ENCODE measurements at places on chromosomes 6 and 20.
A peak's percentile ranks its signal among the peaks of the same experiment; 100 is the strongest.

GRCh38 chr6:127148511-127148910 lies 30.0 kb downstream of the RSPO3 start:
- DNase-seq, result no peak

- DNase-seq, result no peak
Observed at GRCh38 chr6:164928728-164929407, 380.5 kb downstream of the C6orf118 start.

DNA sequence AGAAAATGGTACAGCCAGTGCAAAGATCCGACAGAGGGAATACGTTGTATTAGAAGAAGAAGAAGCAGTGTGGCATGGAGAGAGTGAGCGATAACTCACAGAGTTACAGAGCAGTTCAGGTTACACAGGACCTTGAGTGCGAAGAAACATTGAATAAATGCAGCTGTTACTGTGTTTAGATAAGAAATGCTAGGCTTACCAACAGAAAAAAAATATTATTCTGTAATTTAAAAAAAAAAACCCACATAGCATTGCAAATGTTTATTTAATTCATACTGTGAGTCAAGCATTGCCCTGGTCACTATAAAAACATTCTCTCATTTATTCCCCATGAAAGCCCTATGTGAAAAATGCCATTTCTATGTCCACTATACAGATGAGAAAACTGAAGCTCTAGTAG lies 373.4 kb upstream of the EPHA7 start:
- no peak for DNase-seq

DNA sequence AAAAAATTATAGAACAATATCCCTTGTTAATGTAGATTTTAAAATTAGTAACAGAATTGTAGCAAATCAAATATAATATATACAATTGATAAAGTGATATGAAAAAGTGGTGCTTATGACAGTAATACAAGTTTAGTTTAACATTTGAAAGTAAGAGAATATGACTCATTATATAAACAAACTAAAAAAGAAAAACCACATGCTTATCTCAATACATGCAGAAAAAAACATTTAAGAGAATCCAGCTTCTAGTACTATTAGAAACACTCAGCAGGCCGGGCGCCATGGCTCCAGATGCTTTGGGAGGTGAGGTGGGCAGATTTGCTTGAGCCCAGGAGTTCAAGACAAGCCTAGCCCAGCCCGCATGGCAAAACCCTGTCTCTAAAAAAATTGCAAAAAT lies 60.7 kb upstream of the LAMA2 start:
- no peak for DNase-seq

DNA sequence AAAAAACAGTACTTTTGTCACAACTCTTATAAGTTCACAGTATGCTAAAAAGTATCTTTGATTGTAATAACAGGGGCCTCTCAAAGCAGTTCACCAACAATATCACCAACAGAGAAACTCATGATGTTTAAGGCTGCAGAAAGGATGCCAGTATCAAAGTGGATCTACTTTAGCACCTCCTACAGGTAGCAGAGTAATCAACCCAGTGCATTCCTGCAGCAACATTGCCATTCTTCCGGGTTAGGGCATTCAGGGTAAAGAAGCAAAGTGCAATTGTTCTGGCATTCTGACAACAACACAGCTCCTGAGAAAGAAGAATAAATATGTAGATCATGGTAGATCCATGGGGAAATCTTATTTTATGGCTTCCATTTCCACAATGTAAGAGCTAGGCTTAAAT lies 7.6 kb upstream of the SLC17A4 start:
- no peak for DNase-seq

GRCh38 chr6:144149894-144150709 lies at the start of gene STX11:
TSS of gene STX11 (plus strand) at chr6:144150517. CDS start at chr6:144186628, 36,111 bp downstream.
- DNase-seq, result no peak

DNA sequence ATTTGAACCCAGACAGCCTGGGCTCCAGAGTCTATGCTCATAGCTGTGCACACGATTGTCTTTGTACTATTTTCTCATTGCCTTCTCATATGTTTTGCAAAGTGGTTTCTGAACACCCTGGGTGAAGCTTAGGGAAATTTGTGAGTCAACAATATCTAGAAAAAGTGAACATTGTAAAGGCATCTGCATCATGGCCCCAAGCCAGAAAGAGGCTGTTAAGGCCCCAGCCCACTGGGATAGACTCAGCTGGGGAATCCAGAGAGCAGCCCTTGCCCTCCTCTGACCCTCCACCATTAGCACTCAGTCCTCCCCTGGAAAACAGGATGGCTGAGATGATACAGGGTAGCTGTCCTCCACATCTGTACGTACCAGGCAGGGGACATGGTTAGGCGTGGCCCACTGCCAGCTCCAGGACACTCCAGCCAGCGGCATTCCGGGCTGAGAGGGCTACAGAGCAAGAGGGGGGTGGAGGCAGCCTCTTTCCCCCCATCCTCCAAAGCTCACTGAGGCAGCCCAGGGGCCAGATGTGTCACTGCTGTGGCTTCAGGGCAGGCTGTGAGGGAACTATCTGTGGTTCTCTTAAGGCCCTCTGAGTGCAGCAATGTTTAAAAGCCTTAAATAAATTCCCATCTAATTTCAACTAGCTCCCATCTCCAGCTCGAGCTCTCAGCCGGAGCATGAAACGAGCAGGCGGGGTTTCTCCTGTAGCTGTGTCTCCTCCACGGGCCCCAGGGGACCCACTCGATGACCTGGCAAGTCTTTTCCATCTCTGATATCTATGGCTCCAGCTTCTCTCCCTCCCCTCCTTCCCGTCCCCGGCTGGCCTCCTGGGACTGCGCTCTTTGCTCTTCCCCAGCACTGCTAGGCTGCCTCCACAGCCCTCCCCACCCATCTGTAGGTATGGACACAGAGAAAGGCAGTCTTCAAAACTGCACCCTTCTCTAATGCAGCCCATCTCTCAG lies 209.4 kb upstream of the LRFN2 start:
- no peak for DNase-seq

GRCh38 chr20:50172347-50173013 lies 18.1 kb upstream of the CEBPB start:
- DNase-seq, result peak; percentile 81

DNA sequence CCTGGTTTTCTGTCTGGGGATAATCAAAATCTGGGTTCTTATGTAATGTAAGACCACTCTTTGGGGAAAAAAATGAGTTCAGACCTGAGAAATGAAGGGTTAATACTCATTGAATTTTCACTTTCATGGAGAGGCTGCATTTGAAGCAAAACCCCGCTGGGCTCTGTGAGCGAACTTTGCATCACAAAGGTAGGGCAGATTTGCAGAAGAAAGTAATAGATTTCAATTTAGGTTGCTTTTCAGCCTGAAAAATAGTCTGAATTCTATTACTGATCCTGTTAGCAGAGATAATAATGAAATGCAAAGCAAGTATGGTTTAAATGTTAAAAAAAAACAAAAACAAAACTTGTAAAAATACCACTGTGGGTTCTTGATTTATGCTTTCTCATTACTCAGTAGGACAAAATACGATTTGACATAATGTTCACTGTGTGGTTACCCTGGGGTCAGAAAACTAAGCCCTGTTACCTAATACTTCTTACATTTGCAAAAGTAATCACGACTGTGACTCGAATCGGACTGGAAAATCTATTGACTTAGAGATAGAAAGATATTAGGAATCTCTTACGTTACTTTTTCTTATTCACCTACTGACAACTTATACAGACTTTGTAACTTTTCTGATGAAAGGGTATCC lies 72.2 kb downstream of the UST start:
- peak; percentile 68 for DNase-seq

DNA sequence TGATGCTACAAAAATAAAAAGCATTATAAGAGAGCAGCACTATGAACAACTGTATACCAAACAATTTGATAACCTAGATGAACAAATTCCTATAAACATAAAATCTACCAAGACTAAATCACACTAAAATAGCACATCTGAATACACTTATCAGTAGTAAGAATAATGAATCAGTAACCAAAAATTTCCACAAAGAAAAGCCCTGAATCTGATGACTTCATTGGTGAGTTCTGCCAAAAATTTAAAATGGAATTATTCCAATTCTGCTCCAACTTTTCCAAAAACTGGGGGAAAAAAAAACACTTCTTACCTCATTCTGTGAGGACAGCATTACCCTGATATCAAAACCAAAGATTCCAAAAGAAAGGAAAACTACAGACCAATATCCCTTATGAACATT lies 206.2 kb downstream of the WDR27 start:
- no peak for DNase-seq

DNA sequence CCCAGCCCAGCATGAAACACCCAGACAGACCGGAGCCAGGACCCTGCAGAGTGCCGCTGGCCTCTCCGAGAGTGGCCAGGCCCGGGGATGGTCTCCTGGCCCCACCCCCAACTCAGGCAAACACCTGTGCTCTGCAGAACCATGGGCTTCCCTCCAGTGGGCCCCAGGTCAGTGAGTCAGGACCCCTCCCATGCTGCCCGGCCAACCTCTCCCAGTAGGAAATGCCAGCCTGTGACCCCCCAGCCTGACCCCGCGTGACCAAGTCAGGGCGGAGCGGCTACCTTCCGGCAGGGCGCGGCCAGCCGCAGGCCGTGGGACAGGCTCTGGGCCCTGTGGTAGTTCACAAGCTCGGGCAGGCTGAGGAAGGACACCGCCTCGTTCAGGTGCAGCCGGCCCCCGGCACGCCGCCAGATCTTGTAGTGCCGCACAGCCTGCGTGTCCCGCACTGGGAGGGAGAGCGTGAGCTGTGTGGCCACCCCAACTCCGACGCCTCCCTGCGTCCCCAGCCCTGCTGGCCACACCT lies 3.2 kb downstream of the PTK6 start:
- no peak for DNase-seq

DNA sequence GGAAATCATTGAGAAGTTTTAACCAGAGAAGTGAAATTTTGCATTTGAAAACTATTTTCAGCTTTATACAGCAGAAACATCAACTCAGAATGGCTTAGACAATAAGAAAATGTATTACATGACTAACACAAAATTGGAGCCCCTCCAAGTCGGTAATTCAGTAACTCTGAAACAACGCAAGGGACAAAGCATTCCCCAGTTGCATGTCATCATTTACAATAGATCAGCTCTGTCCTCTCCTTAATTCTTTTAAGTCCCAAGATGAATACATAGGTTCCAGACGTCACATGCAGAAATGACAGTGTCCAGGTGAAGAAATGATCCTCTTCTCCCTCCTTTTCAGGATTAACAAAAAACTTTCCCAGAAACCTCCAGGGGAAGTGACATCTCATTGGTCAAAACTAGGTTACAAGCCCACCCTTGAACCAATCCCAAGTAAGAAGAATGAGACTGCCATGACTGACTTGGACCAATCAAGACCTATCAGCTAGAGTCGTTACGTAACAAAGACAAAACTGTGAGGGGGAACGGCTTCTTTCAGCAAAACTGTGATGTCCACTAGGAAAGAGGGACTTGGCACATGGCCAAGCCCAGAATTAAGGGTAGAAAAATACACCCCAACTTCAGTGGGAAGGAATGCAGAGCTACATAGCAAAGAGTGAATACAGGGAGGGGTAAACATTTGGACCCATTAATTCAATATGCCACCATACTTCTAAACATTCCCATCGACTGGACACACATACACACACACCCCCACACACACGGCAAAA lies 149.8 kb upstream of the PRND start:
- no peak for DNase-seq

- no peak for DNase-seq
Observed at GRCh38 chr6:147077251-147077650, 127.0 kb upstream of the STXBP5 start.

DNA sequence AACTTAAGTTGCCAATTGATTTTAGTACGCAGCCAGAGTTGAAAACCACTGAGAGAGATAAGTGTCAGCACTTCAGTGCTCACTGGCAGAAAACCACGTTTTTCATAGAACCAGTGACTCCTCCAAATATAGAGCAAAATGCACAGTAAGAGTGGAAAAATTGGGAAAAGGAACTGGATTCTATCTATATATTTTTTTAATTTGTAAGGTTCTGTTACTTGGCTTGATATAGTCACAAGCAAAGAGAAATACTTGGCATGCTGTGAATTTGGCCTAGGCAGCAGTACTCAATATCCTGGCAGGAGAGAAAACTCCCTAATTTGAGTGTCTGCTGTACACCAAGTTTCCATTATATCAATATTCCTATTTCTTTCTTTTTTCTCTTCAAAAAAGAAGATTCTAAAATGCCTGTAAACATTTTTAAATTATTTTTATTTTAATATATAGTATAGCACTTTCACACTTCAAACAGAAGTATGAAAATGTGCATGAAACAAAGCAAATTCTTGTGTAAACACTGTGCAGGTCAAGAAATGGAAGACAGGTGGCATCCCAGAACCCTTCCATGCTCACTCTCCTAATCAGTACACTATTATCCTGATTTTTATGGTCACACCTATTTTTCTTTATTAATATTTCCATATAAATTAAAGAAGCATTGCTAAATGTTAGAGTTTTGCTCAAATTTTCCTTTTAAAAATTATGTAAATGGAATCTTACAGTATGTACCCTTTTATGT lies 561.8 kb upstream of the RNF217 start:
- DNase-seq, result no peak

- DNase-seq, result no peak
Observed at GRCh38 chr20:46111028-46111835, 6.9 kb upstream of the CD40 start.

GRCh38 chr6:40978687-40979289 lies 60.2 kb downstream of the UNC5CL start:
- no peak for DNase-seq

DNA sequence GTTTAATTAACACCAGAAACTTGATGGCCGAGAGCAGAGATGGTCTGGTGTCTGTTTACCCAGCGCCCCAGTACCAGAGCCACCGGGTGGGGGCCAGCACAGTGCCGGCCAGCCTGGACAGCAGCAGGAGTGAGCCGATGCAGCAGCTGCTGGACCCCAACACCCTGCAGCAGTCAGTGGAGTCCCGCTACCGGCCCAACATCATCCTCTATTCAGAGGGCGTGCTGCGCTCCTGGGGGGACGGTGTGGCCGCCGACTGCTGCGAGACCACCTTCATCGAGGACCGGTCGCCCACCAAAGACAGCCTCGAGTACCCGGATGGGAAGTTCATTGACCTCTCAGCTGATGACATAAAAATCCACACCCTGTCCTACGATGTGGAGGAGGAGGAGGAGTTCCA lies 73.7 kb downstream of the SYNDIG1 start:
- DNase-seq, result no peak

- no peak for DNase-seq
Observed at GRCh38 chr20:10385850-10386544, 48.0 kb downstream of the MKKS start.

DNA sequence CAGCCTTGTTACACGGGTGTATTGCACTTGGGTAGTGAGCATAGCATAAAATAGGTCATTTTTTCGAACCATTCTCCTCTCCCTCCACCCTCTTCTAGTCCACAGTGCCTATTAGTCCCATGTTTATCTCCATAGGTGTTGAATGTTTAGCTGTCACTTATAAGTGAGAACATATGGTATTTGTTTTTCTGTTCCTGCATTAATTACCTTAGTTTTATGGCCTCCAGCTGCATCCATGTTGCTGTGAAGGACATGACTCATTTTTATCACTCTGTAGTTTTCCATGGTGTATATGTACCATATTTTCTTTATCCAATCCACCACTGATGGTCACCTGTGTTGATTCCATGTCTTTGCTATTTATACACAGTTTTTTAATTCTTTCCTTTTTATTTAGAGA lies 889.5 kb downstream of the EYS start:
- no peak for DNase-seq

- DNase-seq, result no peak
Observed at GRCh38 chr6:75170691-75171560, 34.9 kb downstream of the COL12A1 start.

All from iPS DF 6.9 (cell line).